Amniotic epithelial cell (primary cell): ENCODE measurements at places on chromosomes 7 and 10.

DNA sequence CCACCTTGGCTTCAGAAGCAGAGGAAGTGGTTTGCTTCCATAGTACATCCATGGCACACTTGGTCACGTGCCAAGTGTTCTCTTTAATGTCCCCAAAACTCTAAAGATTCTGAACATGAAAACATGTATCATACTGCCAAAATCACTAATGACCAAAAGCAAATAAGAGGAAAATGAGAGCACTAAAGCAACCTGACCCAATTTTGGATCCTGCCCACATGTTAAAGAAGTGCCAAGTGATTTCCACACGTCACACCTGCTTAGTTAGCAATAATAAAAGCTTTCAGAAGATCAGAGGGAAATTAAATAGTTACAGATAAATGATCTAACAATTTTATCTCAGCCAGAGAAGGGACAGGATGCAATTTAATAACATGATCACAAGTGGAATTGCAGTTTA lies 1170.0 kb downstream of the XPNPEP1 start:
- DNase-seq, result no peak

- DNase-seq, result no peak
Observed at GRCh38 chr7:44712012-44712411, 36.6 kb upstream of the ZMIZ2 start.

DNA sequence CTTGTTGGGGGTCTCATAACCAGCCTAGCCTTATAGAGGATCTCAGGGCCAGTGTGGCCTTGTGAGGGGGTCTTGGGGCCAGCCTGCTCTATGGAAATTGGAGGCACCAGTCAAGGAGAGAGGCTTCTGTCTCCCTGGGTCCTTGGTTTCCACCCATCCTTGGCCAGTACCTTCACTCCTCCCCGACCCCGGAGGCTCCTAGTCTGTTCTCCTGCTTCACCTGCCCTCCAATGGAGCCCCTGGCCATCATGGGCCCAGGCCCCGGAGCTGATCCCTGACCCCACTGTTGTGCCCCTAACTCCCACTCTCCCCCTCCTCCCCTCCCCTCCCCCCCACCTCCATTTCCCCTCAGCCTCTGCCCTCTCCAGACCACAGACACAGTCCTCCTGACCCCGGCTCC lies 29.7 kb downstream of the RASGEF1A start:
- no peak for DNase-seq

DNA sequence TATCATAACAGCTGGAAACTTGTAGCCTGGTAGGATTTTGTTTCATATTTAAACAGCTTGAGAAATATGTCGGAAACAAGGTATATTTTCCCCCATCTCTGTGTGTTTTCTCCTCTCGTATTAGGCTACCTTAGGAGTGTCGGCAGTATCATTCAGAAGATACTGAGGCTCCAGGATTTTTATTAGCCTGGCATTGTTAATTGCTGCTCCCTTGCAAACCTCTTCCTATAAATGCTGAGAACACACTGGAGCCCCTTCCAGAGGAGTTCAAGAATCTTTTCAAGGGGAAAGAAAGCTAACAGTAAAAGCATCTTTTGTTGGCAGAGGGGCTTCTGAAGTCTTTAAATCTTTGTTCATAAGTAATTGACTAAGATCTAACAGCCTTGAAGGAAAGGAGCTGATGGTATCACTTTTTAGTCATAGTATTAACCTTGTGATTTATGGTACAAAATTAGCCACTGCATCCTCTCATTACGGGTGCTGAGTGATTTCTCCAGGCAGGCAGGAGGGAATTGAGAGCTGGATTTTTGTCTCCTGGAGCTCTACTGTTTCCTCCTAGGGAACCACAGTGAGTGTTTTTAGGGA lies 998.7 kb downstream of the LRMDA start:
- peak; percentile 40 for DNase-seq

DNA sequence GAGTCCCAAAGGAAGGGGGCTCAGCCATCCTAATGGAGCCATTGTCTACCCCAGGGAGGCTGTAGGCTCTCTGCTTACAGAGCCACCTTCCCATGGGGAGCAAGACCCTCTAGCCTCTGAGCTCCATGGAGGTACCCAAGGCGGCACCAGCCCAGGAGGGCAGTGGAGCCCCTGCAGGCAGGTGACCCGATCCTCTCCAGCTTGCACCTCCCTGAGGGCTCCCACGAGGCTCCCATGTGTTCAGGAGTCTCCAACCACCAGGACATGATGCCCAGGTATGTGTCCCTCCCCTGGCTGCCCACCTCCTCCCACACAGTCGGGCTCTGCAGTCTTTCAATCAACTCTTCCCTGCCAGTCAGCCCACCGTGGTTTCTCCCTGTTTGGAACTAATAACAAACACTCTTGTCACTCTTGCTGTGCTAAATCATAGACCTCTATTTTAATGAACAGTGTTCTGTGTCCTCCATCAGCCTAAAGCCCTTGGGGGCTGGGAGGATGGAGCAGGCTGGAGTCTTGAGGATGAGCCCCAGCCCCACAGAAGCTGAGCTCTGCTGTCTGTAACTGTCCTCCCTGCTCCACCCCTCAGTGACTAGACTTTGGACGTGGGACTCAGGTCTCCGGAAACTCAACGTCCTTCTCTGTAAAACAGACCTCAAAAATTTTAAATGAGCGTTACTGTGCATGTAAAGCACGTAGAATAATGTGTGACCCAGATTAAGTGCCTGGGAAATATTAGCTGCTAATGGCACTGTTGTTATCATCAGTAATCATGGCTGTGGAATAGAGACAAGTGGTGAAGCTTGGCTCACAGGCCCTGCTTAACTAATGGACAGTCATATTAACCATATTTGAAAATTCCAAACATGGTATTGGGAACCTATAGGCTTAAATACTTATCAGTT lies 298.9 kb downstream of the WDR37 start:
- DNase-seq, result no peak

DNA sequence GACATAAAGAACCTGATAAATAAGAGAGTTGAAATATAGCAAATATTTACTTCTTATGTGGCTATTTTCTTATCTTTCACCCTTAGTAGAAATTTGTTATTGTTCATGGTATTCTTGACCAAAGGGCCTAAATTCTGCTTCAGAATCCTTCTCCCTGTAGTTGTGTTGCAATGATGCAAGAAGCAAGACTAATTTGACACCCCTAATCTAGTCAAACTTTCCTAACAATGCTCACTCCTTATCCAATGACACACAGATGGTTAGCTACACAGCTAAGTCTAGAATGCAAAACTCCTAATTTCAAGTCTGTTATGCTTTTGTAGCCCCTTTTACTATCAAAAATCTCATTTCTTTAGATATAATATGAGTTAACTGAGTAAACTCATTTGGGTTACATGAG lies 56.1 kb downstream of the TWIST1 start:
- DNase-seq, result peak; percentile 56
